ENCODE measurements at places on chromosomes 3 and 15. TPM values are rescaled to one million over a fixed set of nuclear protein-coding genes. Genes with fewer than 3 reads are reported as not detected.

GRCh38 chr3:148642616-148643015 is 55.1 kb upstream of the AGTR1 start:
- no peak for DNase-seq

DNA sequence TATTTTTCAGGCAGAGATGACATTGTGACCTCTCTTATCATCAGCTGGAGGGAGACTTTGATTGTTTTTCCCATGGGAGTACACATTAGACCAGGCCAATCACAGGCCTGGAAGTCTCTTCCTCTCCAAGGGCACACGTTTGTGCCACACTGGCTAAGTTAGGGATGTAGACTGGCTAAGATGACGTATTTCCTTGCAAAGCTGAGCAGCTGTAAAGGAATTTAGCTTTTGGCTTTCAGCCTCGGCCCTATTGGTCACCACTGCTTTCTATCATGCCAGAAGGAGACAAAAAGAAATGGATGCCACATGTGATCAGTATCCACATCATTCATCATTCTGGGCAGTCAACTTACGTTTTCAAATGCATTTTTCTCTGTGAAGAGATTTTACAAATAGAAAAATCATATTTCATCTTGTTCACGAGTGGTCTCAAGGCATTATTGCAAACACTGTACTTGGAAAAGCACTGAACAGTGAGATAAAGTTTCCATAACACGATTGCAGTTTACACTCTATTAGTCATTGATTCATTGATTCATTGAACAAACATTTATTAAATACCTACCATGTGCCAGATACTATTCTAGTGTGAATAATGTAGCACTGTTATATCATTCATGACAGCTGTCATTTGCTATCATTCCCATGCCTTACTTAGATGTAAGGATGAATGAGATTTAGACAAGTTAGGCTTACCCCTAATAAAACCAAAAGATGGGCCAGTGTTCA is 27.0 kb upstream of the RNF7 start:
- peak; percentile 58 for DNase-seq

DNA sequence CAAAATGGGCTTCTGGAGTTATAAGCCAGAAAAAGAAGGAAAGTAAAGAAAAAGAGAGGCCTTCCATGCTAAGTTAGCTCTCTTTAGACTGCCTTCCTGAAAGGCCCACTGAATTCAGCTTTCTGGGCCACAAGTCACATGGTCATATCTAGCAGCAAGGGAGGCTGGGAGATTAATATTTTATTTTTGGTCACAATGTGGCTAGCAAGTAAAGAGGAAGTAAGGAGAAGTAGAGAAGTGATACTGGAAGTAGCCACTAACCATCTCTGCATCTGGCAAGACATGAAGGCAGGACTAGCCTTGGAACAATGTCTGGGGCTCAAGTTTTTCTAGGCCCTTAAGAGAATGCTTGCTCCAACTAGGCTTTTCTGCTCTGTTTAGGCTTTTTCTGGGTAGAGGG is 81.8 kb upstream of the UBE2E1 start:
- no peak for DNase-seq

GRCh38 chr3:192216067-192216466 is 511.3 kb downstream of the FGF12 start:
- no peak for DNase-seq

DNA sequence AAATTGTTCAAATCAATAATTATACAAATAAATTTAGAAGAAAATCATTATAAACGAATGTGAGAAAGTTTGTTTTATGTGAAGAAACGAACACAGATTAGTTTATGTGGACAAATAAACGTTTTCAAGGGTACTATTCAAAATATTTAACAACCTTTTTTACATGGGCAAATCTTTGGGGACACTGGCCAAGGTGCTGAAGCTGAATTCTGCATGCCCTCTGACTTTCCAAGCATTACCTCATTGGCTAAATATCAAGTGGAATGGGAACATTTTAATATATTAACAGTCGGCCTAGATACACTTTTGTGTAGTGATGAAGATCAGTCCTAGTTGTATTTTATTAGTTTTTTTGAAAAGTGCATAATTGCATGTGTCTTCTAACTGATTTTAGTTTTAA is 636.4 kb upstream of the DPPA4 start:
- DNase-seq: no peak

DNA sequence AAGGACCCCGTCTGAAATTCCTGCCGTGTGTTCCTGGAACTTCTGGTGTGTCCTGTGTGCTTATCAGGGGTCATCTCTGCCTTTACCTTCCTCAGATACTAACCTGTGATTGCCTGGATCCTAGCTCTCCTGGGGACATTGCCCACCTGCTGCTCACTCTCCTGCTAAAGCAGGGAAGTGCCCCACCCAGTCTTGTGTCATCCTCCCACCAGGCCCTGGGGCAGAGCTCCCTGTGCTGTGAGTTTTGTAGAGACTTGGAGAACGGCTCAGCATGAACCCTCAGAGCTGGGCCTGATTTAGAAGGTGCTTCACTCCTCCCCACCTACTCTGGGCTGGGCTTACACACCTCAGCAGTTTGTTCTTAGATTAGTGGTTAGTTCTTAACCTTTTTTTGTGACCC is 3.8 kb upstream of the TMEM44 start:
- DNase-seq: peak; percentile 24

DNA sequence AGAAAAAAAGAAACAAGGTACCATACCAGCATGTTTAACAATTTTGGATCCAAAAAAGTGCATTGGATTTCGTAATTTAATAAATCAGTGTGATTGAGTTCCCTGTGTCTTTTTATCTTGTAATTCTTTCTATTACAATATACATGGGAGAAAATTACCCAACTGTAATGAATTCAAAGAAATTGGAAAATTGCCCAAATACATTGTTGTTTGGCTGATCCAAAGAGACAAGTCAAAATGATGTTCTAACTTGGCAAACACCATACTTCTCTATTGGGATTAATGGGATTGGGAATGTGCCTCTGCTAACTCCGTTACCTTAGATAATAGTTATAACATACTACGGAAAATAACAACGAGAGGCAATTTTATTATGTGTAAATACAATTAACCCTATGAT is 1097.1 kb downstream of the ROBO1 start:
- no peak for DNase-seq

The GUCA1C gene
- total RNA-seq: not detected

The SETD5 gene
- 64.9 TPM for total RNA-seq

The ALS2CL gene
- total RNA-seq: 30.1 TPM

The CATSPER2 gene
- 4.0 TPM for total RNA-seq

Data from PC-3 (cell line).